ENCODE measurements at places on chromosomes 13 and 19.

DNA sequence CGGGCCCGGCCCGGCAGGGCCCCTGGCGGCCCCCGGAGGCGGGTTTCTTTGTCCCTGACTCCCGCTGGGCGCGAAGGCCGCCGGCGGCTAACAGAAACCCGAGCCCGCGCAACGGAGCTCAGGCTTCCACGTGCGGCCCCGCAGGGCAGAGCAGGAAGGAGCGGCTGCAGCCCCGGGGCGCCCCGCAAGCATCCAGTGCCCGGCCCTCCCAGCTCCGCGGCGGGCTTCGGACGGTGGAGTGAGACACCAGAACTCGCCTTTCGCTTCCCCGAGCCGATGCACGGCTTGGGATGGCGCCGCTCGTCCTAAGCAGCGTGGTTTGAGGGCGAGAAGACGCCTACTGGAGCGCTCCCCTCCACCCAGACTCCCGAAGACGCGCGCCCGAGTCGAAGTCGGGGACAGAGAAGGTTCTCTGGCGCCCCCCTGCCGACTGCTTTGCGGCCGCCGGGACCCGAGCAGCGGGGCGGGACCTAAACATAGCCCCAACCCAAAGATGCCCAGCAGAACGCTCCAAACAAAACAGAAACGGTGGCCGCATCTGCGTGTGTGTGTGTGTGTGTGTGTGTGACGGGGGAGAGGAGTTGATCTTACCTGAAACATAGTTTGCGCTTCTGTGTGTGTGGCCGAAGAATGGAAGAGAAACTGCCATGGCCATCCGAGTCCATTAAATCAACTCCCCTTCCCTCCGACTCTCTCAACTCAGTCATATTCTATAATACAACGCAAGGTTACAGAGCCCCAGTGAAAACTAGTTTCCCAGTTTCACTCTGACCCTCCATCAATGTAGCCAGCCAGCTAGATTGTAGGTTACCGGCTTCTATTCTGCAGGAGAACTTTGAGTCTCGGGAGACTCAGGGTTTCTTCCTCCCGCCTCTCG, 629 bp upstream of the FGF9 start:
- DNase-seq: peak; percentile 67

GRCh38 chr19:41706741-41707501, 1.5 kb upstream of the CEACAM5 start:
- DNase-seq: peak; percentile 50

- peak; percentile 20 for DNase-seq
Measured at GRCh38 chr19:47637550-47637949, 28.6 kb downstream of the BICRA start.

DNA sequence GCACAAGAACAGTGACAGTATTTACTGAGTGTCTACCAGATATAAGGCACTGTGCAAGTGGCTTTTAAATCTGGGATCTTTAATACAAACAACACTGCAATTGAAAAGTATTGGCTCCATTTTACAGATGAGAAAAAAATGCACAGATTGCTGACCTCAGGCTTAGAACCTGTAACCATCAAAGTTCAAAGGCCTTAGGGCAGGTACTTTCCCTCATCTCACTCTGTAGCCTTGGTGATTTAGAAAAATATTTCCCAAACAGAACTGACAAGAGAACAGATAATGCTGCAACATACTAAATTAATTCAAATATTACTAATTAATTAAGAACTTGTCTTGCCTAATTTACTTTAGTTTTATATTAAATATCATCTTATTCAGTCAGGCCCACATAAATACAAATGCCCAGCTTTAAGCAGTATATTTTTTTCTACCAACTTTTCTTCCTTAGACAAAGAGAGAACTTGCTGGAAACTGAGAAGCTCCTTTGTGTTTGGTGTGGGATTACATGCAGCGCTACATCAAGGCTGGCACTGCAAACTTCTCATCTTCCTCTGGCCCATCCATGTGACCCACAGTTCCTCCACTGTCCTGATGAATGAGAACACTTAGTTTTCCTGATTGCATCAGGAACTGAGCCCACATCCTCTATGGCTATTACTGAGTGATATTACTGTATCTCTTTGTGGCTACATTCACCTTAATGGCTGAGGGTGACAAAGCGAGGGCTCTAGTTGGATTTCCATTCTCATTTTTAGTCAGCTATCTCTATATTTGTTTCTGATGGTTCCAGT, 302.1 kb downstream of the ENOX1 start:
- no peak for DNase-seq

GRCh38 chr13:66888698-66889097, 341.4 kb downstream of the PCDH9 start:
- DNase-seq: no peak

DNA sequence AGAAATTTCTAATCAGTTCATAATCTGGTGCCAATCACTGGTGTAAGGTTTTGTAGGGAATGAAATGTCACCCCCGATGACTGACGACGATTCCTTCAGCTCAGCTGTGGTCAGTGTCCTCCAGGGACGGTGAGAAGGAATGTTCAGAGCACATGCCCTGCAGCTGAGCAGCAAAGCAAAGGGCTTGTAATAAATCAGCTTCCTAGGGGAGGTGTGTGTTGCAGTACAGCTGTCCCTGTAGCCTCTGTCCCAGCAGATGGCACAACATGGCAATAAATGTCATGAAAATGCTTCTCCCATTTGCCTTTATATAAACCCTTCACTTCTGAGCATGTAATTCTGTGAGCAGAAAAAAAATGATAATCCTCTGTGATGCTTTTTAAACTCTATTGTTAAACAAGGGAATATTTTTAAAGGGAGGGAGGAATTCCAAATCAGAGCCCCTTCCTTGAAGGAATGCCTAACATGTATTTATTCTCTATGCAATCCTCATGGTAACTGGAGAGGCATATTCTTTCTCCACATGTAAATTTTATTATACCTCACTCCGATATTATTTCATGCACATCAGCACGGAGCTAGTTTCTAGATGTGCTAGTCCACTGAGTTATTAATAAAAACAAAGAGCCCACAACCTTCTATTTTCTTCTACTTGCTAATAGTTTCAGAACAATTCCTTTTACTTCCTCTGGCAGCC, 102.5 kb downstream of the FAM216B start:
- DNase-seq: peak; percentile 70

Data from GM23248 (cell line).